AG20443 (cell line): ENCODE measurements at places on chromosomes 5 and 9.
A peak's percentile ranks its signal among the peaks of the same experiment; 100 is the strongest.

DNA sequence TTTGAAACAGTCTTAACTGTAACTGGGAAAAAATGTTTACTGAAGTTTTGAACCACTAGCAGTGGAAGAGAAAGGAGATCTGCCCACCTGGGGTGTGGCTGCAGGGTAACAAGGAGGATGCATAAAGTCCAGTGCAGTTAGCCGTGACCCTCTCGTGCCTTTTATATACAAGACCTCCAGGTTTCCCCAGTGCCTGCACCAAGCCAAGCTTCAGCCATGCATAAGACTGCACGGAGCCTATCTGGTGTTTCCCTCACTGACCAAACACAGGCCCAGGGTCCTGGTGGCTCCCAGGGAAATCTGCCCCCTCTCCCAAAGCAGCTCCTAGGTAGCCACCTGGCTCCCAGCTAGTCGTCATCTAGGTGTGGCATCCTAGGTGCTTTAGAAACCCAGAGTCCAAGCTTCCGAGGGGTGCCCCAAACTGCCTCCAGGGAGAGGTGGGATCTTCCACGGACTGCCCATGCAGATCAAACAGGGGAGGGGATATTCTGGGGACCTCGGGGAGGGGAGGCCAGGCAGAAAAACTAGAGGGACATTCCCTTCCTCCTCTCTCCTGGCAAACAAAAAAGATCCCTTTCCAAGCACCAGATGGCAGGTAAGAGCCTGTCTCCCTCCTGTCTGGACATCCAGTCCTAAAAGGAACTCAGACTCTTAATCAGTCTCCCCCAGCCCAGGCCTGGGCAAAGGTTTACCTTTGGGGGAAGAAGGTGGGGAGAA is 2.7 kb downstream of the SHB start:
- DNase-seq = peak; percentile 13

DNA sequence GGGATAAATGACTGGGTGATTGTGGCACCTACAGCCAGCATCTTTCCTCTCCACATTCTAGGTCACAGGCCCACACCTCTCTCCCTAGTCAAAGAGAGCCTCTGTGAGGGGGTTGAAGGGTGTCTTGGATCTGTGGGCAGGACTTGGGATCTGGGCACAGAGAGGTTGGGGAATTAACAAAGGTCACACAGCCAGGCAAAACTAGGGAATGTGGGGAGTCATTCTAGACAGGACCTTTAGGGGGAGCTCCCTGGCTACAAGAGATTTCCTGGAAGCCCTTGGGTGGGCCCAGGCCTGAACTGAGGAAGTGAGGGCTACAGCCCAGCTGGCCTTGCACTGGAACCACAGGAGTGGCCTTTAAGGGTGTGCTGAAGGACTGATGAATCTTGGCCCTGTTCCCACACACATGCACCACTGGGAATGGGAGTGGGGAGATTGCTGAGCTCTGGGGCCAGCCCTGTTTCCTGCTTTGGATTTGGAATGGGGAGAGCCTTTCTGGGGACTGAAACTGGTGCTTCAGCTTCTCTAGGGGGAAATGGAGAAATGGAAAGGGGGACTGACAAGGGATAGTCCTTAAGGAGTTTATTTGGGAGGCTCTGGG is 12.4 kb upstream of the CXXC5 start:
- peak; percentile 87 for DNase-seq

DNA sequence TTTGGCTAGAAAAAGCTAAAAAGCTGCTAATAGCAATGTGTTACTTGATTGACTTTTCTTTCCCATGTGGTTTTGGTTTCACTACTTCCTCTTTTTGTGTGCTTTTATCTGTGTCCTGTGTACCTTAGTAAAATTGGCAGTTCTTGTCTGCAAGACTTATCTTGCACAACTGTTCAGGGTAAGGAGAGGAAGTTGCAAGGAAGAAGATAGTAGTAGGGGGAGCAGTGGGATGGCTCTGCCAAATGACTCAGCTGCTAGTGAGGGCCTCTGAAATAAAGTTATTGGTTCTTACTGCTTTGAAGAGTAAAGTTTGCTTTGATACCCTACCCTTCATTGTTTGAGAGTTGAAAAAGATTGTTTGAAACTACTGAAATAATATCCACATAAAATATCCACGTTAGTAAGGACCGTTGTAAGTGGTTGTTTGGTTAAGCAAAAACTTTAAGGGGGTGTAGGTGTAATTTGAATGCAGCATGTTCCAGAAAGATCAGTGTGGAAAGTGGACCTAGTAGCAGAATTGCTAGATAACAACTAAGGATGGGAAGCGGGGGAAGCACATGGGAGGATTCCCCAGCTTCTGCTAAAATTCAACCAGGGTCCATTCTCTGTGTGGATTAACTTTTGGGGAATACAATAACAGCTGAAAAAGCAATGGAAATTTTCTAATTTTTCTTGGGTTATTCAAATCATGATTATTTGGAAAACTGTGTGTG is 123.5 kb downstream of the SCAMP1 start:
- DNase-seq = no peak

DNA sequence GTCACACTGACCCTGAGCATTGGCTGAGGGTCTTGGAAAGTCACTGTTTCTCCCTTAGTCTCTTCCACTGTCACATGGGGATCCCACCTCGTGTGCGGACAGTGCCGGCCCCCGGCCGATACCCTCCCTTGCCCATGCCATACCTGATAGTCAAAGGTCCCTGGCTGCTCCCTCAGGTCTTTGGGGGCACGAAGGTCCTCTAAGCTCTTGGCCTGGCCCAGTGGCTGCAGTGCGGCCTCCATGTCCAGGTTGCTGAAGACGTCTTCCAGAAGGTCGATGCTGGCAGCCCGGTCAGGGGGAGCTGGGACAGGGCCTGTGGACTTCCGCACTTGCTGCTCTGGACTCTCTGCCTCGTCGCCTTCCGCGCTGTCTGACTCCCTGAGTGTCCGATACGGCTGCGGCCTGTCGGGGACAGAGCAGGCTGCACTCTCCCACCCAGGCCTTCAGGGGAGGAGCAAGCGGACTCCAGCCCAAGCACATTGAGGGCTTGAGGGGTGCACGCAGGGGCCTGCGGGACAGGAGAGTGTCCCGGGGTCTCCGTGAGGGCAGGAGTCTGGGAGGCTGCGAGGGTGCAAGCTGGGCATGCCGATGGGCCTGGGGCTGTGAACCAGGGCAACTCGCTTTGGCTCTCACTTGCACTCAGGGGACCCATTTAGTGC is 27.6 kb downstream of the CRB2 start:
- no peak for DNase-seq

DNA sequence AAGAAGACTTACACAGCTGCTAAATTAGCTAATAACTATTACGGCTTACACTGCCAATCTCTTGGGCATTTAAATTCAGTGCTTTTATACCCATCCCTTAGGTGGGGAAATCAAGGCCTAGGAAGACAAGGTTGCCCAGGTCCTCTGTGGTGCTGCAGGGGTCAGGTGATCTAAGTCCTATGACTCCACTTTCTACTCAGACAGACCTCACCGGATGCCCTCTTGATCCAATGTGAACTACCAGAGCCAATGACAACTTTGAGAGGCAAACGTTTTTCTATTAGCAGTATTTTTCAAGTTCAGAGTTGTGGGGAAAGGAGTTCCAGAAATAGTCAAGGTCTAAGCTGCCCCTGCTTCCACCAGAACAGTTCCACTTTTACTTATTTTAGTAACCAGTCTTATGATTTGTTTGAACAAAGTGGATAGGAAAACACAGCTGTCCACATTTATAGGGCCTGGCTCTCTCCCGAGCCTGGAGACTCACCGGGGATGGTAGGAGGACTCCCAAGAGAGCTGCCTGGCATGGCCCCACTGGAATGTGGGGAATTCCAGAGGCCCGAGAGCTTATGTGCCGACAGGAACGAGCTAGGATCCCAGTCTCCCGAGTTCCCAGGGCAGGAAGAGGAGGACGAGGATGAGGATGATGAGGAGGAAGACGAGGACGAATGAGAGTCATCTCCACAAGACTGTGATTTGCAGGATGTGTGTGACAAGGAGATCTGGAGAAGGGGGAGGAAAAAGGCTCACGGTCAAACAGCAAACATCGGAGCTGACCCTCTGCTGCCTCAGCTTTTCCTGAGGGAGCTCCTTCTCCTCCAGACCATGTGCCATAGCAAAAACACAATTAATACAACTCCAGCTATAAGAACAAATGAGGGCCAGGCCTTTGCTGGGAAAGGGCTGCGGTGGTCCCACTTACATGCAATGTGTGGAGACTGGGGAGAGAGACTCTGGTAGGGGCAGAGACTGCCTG is 16.7 kb downstream of the FAM193B start:
- peak; percentile 87 for DNase-seq

DNA sequence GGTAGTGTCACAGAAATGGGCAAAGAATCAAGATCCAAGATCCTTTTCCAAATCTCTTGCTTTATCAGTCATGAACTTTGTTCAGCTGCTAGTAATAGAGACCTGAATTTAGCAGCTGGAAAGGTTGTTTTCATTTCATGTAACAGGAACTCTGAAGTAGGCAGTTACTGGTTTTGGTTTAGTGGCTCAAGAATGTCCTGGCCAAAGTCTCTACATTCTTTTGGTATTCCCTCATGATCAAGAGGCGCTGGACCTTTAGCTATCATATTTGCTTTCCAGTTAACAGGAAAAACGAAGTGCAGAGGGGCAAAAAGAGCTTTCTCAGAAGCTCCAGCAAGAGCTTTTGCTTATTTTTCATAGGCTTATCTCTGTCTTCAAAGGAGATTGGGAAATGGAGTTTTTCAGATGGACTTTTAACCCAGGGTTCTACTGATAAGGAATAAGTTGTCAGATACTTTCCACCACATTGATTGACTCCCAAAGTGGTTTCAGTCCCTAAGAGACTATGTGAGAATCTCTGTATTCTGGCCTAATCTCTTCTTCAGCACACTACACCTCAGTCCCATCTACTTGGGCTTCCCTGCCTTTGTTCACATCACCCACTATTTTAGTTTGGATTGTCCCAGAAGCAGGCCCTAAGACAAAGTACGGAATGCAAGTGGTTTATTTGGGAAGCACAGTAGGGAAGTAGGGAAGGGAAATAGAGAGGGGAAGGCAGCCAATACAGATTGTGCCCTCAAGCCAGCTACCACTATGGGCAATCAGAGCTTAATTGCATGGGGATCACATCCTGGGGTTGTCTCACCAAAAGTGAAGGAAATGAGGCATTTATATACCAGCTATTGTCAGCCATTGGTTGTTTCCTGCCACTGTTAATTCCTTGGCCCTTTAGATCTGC is 359.3 kb downstream of the LRRC70 start:
- no peak for DNase-seq

- peak; percentile 65 for DNase-seq
Observed at GRCh38 chr5:144205141-144205551, 34.5 kb downstream of the KCTD16 start.

GRCh38 chr9:121943463-121943862 is 149.6 kb downstream of the TTLL11 start:
- DNase-seq = no peak

GRCh38 chr5:17224858-17225511 is 7.6 kb downstream of the BASP1 start:
- no peak for DNase-seq

DNA sequence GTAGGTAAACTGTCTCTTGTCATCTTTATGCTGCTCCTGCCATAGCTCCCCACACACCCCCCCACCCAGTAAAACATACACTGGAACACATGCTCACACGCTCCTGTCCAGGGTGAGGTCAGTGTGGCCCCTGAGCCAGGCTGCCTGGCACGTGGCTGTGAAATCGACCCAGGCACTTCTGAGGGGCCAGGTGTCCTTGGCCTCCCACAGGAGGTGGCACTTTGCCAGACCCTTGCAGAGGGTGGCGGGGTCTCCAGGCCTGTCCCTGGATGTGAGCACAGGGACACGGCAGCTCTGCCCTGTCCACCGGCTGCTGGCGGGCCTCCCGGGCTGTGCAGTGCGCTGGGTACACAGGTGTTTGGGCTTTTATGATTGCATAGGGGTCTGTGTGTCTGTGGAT is 10.0 kb upstream of the CRB2 start:
- no peak for DNase-seq

- peak; percentile 36 for DNase-seq
Observed at GRCh38 chr5:154755361-154756008, at the start of gene LARP1. TSS of gene LARP1 (plus strand) at chr5:154755377. CDS start at chr5:154755758, 381 bp downstream.
